ENCODE measurements at places on chromosomes 5 and 9.

DNA sequence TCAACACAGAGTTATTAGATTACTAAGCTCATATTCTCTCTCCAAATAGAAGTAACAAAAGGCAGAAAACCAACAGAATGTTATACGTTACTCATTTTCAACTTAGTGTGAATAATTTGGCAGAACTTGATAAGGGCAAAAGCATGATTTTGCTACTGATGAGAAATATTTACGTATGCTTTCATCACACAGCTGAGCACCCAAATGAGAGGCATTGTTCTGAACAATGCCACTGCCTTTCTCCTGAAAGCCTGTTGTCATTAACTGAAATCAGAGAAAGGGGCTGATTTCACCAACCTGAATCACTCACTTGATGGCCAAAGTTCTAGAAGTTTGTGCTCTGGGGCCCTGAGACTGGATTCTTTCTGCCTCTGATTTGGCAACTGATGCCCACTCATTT lies 367.5 kb upstream of the PTGER4 start:
- no peak for DNase-seq

- DNase-seq: no peak
Measured at GRCh38 chr5:154097031-154097430, 58.3 kb downstream of the MFAP3 start.

GRCh38 chr5:83375049-83375745 lies 96.3 kb upstream of the VCAN start:
- no peak for DNase-seq

DNA sequence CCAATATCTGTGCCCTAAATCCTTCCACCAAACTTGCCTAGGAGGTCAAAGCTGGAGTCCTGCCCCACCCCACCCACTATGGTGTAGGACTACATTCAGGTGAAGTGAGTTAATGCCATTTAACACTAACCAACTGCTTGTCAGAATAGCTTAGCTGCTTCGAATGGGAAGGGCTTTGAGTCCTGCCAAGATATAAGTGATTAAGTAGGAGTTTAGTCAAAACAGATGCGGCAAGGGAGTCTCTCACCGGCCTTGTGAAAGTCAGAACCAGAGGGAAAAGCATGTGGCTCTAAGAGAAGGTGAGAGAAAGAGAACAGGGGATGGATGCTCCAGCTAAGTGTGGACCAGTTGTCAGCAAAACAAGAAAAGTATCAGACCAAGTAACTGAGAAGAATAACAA lies 132.6 kb downstream of the SPOCK1 start:
- DNase-seq: no peak

DNA sequence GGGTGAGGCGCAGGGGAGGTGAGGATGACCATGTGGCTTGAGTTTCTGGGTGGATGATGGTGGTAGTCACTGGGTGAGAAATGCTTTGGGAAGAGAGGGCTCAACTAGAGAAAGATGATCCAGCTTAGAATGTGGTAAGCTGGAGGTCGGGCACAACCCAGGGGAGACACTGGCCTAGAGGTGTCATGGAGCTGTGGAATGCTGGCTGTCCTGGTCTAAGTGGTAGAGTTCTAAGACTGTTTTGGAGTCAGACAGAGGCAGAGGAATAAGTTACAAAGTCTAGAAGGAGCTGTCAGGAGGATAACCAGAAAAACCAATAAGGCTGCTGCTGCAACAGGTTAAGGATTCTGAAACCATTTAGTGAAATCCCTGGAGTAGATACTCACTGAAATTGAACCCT lies 19.2 kb upstream of the ACSL6 start:
- DNase-seq: no peak
